ENCODE measurements at places on chromosomes 11 and 22. TPM values are rescaled to one million over a fixed set of nuclear protein-coding genes. Genes with fewer than 3 reads are reported as not detected.
A peak's percentile ranks its signal among the peaks of the same experiment; 100 is the strongest.

KCTD14 gene
- total RNA-seq, result 0.34 TPM

KDM4E gene
- total RNA-seq, result not detected

TMEM138 gene
- 45.0 TPM for total RNA-seq

PANX3 gene
- total RNA-seq, result not detected

GGTLC3 gene
- total RNA-seq, result not detected

MFRP gene
- not detected for total RNA-seq

TLCD5 gene
- total RNA-seq, result 2.0 TPM

TMPRSS5 gene
- 0.51 TPM for total RNA-seq

KCTD21 gene
- 22.4 TPM for total RNA-seq

SLC25A17 gene
- total RNA-seq, result 20.0 TPM

- H3K4me3 ChIP-seq, result no peak overlapping the region
- H3K27ac ChIP-seq, result no peak overlapping the region
- H3K36me3 ChIP-seq, result no peaks in the 10 kb centered on the region
- no peaks in the 10 kb centered on the region for H3K27me3 ChIP-seq
- DNase-seq, result no peak
These were observed 8.9 kb upstream of the PTPRJ start for GRCh38 chr11:47971501-47971900.

GRCh38 chr11:121800731-121801393 lies 315.2 kb downstream of the BLID start:
- H3K4me3 ChIP-seq, result no peak overlapping the region
- no peaks in the 10 kb centered on the region for H3K36me3 ChIP-seq
- H3K27me3 ChIP-seq, result no peaks in the 10 kb centered on the region

DNA sequence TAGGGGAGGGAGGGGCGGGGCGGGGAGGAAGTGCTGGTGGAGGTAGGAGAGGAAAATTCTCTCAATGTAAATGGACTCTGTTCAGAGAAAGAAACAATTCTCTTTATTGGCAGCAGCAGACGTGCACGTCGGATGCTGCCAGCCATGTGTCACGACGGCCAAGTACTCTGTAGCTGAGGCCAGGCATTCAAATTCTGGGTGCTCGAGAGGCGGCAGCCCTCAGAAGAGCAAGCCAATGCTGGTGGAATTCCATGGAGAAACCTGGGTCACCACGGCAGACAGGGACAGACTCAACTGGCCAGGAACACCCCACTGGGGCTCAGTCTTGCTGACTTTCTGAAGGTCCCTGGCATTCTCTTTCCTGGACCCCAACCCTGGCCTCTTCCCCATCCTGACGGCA lies 90.8 kb downstream of the ABTB2 start:
- H3K27me3 ChIP-seq, result no peaks in the 10 kb centered on the region
- no peak overlapping the region for H3K27ac ChIP-seq
- DNase-seq, result no peak
- no peaks in the 10 kb centered on the region for H3K36me3 ChIP-seq

DNA sequence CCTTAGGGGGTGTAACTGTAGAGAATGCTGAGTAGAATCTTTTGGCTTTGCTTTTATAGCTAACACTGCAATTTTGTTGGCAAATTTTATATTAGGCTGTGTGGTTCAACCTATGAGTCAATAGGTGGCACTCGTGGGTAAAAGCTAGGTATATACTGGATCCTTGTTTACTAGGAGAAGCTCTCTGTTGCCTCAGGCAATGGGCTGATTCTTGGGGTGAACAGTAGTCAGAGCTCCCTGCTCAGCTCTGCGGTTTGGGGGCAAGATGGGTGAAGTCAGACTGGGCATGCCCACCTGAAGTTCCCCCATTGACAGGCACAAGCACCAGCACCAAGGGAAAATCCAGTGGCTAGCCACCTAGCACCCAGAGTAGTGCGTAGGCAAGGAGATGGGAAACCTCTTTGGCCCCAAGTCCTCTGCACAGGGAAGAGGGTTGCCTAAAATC lies 238.7 kb downstream of the FAM181B start:
- H3K4me1 ChIP-seq, result no peaks in the 10 kb centered on the region
- no peaks in the 10 kb centered on the region for H3K36me3 ChIP-seq
- H3K27me3 ChIP-seq, result no peaks in the 10 kb centered on the region
- no peak overlapping the region for H3K27ac ChIP-seq
- no peak overlapping the region for H3K4me3 ChIP-seq
- no peak for DNase-seq

DNA sequence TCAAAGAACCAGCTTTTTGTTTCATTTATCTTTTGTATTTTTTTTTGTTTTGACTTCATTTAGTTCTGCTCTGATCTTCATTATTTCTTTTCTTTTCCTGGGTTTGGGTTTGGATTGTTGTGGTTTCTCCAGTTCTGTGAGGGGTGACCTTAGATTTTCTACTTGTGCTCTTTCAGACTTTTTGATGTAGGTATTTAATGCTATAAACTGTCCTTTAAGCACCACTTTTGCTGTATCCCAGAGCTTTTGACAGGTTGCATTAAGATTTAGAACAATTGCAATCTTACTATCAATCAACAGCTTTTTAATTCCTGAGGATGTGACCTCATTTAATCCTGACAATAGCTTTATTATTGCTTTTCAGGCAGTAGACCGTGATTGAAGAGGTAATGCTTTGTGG lies 94.3 kb downstream of the ZNF280B start:
- H3K4me3 ChIP-seq, result no peak overlapping the region
- peaks cover 56% of the 10 kb centered on the region for H3K27me3 ChIP-seq
- no peaks in the 10 kb centered on the region for H3K4me1 ChIP-seq
- H3K27ac ChIP-seq, result no peak overlapping the region
- DNase-seq, result no peak

DNA sequence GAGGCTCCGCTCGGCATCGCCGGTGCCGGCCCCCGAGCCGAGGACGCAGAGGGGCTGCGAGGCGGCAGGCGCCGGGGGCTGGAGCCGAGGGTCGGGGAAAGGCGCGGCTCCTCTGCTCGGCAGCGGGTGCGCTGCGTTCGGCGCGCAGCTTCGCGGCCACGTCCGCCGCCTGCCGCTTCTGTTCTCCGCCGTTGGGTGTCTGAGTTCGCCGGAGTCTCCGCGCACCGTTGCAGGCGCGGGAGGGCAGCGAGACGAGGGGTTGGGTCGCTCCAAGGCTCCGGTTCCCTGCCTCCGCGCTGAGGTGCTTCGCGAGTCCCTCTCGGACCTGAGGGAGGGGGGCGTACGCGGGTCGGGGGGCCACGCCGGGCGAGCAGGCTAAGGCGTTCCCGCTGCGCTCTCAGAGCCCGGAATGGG lies 347 bp downstream of the MN1 start:
- no peaks in the 10 kb centered on the region for H3K36me3 ChIP-seq
- peaks cover 9% of the 10 kb centered on the region for H3K4me1 ChIP-seq
- H3K4me3 ChIP-seq, result peak overlapping the region; percentile 84
- DNase-seq, result peak; percentile 42
- H3K27ac ChIP-seq, result no peak overlapping the region

- peak; percentile 61 for DNase-seq
- no peak overlapping the region for H3K27ac ChIP-seq
- H3K4me1 ChIP-seq, result no peaks in the 10 kb centered on the region
- H3K36me3 ChIP-seq, result no peaks in the 10 kb centered on the region
- no peaks in the 10 kb centered on the region for H3K27me3 ChIP-seq
These were observed 42.5 kb downstream of the LARGE2 start for GRCh38 chr11:45964911-45965389.

DNA sequence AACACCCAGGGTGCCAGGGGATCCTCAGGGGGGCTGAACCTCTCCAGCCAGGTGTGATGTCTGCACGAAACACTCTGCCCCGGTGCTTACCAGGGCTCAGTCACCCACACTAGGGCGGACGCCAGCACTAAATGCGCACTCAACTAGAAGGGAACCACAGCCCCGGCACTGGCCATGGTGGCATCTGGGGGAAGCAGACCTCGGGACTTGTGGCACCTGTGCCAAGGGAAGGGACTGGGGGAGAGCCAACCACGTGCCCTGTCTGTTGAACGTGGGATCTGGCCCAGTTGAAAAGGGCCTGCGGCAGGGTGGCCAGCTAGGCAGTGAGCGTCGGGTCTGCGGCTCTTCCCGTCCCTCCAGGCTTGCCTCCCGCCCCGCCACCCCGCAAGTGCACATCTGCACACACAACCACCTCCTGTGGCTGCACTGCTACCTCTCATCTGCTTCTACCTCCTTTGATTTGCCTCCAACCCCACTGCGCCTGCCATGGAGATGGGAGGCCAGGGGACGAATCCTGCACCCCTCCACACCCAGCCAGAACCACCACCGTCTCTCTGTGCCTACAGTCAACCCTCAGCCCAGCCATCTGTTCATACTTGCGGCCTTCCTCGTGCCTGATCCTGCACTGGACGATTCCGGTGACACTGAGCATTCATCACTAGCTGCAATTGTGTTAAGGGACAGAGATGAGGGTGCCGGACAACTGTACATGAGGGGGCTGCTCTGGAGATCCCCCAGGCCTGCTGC lies 15.0 kb upstream of the MOB2 start:
- H3K36me3 ChIP-seq, result peaks cover 2% of the 10 kb centered on the region
- peaks cover 29% of the 10 kb centered on the region for H3K4me1 ChIP-seq
- no peaks in the 10 kb centered on the region for H3K27me3 ChIP-seq

GRCh38 chr22:47356511-47357011 lies 594.1 kb downstream of the TBC1D22A start:
- no peak overlapping the region for H3K27ac ChIP-seq
- H3K36me3 ChIP-seq, result no peaks in the 10 kb centered on the region
- H3K4me3 ChIP-seq, result no peak overlapping the region
- no peak for DNase-seq
- no peaks in the 10 kb centered on the region for H3K4me1 ChIP-seq
- H3K27me3 ChIP-seq, result peaks cover 14% of the 10 kb centered on the region

DNA sequence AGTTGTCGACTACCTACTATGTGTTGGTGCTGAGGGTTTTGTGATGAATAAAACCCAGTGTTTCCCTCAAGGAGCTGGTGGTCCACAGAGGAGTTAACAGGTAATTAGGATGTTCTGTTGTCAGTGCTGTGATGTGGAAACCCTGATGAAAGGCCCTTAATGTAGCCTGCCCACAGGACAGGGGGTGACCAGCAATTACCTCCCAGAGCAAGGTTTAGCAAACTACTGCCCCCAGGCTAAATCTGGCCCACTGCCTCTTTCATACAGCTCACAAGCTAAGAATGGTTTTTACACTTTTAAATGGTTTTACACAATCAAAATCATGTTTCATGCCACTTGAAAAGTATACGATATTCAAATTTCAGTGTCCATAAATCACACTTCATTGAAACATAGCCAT lies 536.2 kb downstream of the MIAT start:
- peaks cover 21% of the 10 kb centered on the region for H3K27me3 ChIP-seq
- peaks cover 5% of the 10 kb centered on the region for H3K4me1 ChIP-seq
- no peak overlapping the region for H3K27ac ChIP-seq
- no peak overlapping the region for H3K4me3 ChIP-seq

DNA sequence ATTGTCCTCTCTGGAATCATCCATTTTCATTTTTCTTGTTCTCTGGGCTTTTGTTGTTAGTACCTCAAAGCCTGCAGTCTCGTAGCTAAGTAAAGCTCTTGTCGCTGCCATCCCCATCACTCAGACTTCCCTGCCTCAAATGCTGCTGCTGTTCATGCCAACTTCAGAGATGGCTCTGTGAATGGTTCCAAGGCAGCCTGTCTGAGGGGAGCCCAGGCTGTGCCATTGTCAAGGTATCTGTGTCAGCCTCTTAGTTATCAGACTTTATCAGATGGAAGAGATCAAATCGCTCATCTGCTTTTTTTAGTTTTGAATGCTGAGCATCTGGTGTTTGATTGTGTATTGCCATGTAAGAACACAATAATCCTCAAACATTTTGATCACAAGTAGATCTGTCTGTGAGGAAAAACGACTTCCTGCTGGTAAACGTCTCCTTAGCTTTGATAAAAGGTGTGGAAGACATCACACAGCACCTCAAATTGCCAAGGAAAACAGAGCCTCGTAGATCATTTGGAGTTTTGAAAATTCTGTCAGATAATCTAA lies 304.2 kb upstream of the ZC3H12C start:
- DNase-seq, result no peak
- H3K27ac ChIP-seq, result no peak overlapping the region
- no peaks in the 10 kb centered on the region for H3K4me1 ChIP-seq
- no peaks in the 10 kb centered on the region for H3K36me3 ChIP-seq
- H3K4me3 ChIP-seq, result no peak overlapping the region
- H3K27me3 ChIP-seq, result no peaks in the 10 kb centered on the region

GRCh38 chr11:27041141-27041899 lies 705 bp downstream of the BBOX1 start:
- no peaks in the 10 kb centered on the region for H3K27me3 ChIP-seq
- H3K27ac ChIP-seq, result no peak overlapping the region
- H3K4me3 ChIP-seq, result no peak overlapping the region
- H3K4me1 ChIP-seq, result no peaks in the 10 kb centered on the region

DNA sequence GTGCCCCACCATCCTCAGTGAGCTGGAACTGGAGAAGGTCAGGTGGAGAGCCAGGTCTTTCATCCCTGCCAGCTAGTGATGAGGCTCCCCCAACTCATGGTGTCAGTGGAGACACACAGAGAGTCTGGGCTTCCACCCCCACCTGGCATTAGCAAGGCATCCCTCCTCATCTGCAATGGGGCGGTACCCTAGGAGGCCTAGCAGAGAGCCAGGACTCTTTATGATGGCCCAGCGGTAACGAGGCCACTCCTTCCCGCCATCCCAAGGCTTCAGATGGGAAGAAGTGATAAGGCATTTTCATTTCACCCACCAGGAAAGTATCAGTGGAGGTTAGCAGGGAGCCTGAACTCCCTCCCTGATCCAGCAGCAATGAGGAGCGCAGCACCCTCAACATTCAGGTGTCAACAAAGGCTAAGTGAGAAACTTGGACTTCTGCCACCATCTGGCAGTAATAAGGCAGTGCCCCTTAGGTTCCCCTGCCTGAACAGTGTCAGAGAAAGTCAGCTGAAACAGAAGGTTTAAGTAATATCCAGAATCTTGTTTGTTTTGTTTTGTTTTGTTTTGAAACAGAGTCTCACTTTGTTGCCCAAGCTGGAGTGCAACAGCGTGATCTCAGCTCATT lies 40.5 kb upstream of the FBLN1 start:
- H3K27ac ChIP-seq, result no peak overlapping the region
- peak; percentile 2 for DNase-seq
- H3K36me3 ChIP-seq, result no peaks in the 10 kb centered on the region
- peaks cover 11% of the 10 kb centered on the region for H3K27me3 ChIP-seq
- no peak overlapping the region for H3K4me3 ChIP-seq
- H3K4me1 ChIP-seq, result no peaks in the 10 kb centered on the region
